ENCODE measurements at places on chromosomes 1 and 21.
A peak's percentile ranks its signal among the peaks of the same experiment; 100 is the strongest.

- no peak for DNase-seq
Observed at GRCh38 chr1:27496604-27497155, 6.7 kb upstream of the WASF2 start.

DNA sequence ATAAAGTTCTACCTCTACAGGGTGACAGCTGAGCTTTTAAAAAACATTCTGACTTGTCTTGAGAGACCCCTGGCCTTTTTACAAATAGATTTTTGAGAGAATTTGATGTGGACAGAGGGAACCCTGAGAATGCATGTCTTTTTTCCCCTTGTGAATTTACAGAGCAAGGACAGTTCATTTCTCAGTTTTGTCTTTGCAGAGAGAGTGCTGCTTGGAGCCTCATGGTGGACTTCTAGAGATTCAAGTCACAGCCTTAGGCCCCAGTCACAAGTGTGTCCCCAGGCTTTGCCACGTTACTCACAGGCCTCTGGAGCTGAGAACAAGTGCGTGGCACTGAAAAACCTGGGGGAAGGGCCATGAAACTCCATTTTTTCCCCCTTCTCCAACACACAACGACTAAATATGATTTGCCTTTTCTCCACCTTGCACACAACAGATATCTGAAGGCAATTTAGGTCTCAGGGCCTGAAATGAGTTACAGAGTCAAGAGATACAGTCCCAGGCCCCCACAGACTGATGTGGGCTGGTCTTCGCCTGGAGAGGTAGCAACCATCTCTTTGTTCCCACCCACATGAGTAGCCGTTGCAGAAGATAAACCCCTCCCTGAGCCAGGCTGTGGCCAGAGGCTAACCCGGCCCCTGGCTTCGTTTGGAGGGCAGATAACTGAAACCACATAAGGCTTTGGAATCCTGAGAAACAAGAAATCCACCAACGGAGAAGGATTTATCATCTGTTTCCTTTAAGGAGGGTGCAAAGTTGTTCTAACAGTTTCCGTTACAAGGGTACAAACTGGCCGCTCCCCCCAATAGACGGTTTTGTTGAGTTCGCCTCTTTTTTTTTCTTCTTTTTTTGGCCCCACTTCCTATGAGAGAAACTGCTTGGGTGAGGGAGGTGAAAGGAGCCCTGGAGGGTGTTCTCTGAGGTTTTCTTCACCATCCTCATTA is 1.0 kb upstream of the PIGV start:
- DNase-seq = peak; percentile 30

- DNase-seq = no peak
Observed at GRCh38 chr1:110062612-110063011, 7.9 kb downstream of the ALX3 start.

DNA sequence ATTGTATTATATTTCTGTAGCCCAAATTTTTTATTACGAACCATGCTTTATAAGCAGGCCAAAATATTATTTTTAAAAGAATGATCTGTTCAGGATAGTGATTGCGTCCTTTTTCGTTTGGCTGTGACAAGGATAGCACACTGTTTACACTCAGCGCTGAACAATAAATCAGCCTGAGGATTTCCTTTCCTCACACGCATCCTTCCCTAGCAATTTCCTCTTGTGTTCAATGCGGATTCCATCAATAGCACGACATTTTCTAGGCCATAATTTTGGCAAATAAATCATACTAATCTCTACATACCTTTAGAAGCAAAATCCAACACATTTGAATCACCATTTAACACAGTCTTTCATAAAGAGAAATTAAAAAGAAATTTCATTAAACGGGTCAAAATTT is 1.6 kb upstream of the VAV3 start:
- DNase-seq = no peak

DNA sequence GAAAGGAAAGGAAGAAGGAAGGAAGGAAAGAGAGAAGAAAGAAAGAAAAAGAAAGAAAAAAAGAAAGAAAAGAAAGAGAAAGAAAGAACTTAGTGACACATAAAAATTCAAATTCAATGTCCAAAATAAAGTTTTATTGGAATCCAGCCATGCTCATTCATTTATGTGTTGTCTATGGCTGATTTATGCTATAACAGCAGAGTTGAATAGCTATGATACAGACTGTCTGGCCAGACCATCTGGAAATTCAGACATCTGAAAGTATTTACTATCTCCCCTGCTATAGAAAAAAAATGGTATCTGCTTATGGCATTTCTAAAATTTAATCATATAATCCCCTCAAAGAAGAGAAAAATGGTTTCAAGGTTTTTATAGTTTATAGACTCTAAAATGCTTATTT is 79.4 kb upstream of the RRP15 start:
- DNase-seq = no peak
